ENCODE measurements at places on chromosomes 11 and 22.

- DNase-seq, result no peak
Observed at GRCh38 chr22:19148417-19149046, 1.6 kb downstream of the GSC2 start.

DNA sequence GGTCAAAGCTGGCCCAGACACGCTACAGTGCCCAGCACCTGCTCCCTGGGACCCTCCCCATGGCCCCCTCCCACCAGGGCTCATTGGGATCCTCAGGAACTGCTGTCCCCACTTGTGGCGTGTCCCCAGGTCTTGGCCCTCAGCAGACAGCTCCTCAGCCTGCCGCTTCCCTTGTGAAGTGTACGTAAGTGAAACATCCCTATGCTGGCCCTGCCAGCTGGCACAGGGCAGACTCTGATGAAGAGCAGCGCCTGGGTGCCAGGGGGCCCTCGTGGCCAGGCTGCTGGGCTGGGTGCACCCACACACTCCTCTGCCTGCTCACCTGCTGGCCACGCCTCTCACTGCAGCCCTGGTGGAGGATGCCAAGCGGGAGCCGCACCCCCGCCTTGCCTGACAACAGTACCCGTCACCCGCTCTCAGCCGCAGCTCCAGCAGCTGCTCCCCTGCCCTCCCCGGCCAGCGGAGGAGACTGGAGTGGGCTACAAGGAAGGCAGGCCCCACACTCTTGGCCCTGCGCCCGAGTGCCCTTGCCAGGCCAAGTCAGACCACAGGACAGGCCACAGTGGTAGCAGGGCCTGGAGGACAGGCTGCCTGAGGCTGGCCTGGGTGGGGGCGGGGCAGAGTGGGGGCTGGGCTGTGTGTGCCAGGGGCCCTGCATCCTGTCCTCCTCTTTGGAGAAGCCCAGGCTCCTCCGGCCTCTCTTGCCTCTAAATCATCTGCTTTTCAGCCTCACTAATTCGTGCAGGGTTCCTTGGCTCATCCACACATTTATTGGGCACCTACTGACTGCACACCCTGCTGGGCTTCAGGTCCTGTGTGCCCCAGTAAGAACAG lies 39.5 kb downstream of the IGF2 start:
- no peak for DNase-seq

DNA sequence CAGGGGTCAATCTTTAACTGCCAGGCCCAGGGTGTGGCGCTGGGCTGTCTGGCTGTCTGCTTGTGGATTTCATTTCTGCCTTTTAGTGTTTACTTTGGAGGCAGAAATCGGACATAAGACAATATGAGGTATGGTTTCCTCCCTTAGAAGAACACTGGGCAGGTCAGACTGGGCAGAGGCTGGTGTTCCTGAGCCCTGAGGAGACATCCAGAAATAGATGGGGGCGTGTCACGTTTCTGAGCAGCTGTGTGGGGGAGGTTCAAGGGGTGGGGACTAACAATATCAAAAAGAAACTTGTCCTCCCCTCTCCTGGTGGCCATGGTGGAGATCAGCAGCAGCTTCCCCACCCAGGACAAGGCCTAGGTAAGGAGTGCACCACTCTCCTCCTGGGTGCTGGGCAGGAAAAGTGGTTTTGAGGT lies at the start of gene ART1:
TSS of gene ART1 (plus strand) at position 312 of the 419 bp plus-strand sequence. CDS start 14,086 bp downstream, outside the sequence.
- DNase-seq, result no peak

GRCh38 chr11:81787584-81788049 lies 946.0 kb downstream of the FAM181B start:
- no peak for DNase-seq

DNA sequence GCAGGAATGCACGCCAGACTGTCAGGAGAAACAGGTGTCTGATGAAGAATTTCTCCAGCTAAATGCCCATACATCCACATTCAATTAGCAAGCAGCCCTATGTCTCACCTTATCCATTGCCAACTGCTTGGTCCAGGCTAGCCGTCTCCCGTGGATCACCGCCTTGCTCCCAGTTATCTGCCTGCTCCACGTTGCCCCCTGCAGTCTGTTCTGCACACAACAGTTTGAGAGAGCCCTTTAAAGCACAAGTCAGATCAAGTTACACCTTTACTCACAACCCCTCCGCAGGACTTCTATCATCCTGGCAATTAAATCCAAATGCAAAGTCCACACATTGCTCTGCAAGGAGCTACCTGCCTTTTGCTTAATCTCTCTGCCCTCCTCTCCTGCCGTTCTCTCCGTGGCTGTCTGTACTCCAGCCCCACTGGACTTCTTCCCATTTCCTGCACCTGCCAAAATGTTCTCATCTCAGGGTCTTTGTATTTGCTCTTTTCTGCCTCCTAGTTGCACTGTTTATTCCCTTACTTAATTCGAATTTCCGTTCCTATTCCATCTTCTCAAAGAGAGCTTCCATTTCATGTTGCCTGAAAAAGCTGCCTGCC lies 185.3 kb upstream of the LARGE1 start:
- no peak for DNase-seq

- DNase-seq, result no peak
Observed at GRCh38 chr11:2849994-2850770, 35.4 kb downstream of the CDKN1C start.

DNA sequence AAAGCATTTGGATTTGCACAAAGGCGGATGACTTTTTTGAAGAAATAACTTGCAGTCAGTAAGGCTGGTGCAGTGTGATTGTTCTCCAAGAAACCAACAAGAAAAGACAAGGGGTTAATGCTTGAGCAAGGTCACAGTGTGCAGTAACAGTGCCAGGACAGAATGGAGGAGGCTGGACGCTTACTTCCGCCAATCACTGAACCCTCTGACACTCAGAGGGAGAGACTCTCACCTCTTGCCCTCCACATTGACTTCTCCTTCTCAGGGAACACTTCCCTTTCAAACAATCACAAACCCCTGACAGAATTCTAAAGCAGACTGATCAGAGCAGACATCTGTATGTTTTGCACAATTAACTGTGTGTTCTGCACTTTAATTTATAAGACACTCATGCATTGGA lies 228.4 kb downstream of the BLID start:
- no peak for DNase-seq

- no peak for DNase-seq
Observed at GRCh38 chr11:14386895-14387480, 28.0 kb upstream of the RRAS2 start.

DNA sequence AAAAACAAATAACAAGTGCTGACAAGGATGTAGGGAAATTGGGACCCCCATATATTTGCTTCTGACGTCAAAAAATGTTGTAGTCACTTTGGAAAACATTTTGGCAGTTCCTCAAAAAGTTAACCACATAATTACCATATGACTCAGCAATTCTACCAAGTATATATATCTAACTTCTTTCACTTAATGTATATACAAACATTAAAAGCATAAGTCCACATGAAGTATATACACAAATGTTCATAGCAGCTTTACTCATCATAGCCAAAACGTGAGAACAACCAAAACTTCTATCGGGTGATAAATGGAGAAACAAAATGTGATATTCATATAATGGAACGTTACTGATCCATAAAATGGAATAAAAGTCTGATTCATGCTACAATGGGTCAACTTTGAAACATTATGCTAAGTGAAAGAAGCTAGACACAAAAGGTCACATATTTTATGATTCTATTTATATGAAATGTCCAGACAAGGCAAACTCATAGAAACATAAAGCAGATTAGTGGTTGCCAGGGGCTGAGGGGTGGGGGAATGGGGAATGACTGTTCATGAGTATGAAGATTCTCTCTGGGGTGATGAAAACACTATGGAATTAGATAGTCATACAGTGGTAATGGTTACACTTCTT lies 48.7 kb upstream of the TEAD1 start:
- DNase-seq, result no peak

Data from stimulated activated naive CD4-positive, alpha-beta T cell (primary cell).